ENCODE measurements at places on chromosomes 12 and 14.

- DNase-seq, result no peak
These were observed 127.0 kb downstream of the TSPAN9 start for GRCh38 chr12:3204143-3204542.

DNA sequence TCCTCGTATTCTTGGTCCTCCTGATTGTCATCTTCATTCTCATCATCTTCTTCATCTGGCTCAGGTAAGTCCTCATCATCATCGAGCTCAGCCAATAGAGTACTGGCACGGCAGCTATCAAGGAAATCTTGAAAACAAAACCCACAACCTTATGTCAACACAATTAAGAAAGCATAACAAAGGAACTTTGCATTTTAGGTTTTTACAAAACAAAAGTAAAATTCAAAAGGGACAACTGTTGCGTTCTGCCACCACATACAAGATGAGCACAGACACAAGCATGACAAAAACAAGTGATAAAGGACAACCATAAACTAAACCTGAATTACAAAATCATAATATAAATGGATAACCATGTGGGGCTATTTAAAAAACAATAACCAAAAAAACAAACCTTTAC is 84.7 kb downstream of the HECTD1 start:
- DNase-seq, result no peak

DNA sequence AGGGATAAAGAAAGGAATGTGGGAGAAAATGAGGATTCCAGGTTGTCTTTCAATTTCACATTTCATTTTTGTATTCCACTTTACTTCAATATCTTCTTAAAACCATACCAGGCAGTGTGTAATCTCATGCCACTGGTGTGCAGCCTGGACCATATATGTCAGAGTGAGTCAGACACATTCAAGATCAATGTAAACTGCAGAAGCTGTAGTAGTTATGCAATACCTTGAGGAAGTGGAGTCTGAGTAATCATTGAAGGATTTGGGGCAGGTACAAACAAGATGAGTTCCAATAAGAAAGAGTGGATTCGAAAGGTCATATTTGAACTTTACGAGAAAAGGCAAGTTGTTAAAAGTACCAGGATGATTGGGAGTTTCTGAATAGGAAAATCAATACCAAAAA is 14.1 kb downstream of the PLCZ1 start:
- DNase-seq, result no peak

DNA sequence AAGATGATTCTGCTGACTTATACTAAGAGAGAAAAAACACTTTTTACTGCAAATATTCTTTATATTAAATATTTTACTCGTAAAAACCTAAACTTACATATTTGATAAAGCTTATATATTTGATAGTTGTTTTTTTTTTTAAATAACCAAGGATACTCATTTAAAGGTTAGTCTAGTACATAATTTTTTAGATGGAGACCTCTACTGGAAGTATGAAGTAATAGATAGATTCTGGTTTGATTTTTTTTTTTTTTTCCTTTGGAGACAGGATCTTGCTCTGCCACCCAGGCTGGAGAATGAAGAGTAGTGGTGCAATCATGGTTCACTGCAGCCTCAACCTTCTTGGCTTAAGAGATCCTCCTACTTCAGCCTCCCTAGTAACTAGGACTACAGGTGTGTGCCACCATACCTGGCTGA is 16.4 kb downstream of the ARID2 start:
- DNase-seq, result no peak

- no peak for DNase-seq
These were observed 17.3 kb upstream of the RIMKLB start for GRCh38 chr12:8680533-8680932.

DNA sequence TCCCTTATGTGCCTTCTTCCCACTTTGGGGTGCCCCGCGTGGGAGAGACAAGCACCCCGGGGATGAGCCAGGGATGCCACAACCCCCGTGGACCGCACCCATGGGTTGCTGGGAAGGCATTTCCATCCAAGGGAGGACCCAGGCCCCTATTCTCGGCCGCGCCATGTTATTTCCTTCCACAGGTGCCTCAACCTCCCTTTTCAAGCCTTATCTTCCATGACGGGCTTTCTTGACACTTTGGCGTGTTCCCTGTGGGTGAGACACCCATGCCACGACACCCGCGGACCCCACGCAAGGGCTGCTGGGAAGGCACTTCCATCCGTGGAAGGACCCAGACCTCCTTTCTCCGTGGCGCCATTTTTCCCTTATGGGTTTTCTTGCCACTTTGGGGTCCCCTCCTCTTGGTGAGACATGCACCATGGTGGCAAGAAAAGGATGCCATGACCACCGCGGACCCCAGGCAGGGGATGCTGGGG is 269.2 kb downstream of the ALG10 start:
- DNase-seq, result no peak

DNA sequence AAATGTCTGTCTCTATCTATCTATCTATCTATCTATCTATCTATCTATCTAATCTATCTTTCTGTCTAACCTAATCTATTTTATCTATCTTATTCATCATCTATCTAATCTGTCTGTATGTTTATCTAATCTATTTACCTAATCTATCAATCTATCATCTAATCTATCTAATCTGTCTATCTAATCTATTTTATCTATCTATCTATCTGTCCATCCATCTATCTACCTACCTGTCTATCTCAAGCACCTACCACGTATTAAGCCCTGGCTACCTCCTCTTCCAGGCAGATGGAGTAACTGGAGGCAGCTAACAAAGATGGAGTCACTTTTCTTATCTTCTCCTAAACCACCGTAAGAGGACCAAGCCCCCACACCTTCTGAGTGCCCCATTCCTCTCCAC is 5.8 kb downstream of the CD4 start:
- DNase-seq, result no peak

- DNase-seq, result no peak
These were observed 481.7 kb downstream of the BCAT1 start for GRCh38 chr12:24467226-24467625.

DNA sequence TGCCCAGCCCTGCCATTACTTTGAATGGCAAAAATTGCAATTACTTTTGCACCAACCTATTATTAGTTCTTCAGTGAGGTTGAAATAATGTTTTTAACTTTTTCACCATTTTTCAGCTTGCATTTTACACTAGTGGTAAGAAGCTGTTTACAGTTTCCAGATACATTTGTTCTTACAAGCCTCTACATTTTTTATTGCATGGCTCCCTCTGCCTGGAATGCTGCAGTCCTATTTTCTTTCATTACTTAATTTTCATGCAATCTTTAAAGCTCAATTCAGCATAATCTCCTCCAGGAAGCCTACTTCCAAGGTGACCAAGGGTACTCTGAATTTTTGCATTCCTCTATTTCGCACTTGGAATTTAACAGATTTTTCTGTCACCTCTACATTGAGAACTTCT is 33.4 kb downstream of the CCER1 start:
- DNase-seq, result no peak

- DNase-seq, result no peak
These were observed 18.8 kb upstream of the SLCO1A2 start for GRCh38 chr12:21353487-21353886.

DNA sequence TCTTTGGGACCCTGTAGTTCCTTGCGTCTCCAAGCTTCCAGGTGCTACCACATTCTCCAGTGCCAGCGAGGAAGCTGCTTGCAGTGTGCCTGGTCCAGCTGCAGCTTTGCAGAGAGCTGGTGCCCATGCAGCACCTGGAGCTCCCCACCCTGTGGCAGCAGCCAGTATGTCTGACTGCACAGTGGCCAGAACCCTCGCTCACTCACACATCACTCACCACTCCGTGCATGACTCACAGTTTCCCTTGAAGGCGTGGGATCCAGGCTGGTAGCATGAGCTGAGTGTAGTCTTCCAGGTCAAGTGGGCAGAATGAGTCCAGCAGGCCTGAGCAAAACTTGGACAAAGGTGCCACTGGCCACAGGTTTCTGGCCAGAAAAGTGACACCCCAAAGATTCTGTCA is 33.6 kb downstream of the SDR9C7 start:
- peak; percentile 89 for DNase-seq

DNA sequence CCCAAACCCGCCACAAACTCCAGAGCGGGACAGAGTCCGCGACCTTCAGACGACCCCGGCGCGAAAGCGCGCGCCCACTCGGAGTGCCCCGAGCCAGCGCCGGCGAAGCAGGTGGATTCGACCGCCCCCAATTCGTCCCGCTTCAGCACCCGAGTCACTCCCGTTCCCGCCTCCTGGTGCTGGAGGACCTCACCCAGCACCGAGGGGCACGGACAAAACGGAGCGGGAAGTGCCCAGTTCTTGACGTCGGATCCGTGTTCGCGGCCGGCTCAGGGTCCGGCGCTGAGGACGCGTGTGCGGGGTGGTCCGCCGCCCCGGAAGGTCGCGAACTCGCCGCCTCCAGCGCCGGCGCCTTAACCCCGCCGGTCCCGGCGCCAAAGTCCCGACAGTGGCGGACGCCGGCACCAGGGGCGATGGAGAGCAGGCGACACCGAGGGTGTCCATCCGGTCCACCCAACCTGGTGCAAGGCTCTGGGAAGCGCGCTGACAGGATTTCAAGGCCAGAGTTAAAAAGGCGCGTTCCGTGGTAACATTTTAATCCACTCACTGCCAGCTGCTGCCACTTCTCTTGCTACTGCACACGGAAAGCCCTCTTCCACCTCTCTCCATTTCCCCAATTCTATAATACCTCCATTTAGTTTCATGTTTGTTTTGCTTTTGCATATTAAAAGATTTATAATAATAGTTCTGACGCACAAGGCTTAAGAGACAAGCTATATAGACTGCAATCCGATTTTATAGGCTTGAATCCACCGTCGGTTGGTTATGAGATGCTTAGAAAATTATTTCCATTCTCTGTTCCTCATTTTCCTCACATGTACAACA is 240.0 kb upstream of the CPNE8 start:
- DNase-seq, result peak; percentile 37

DNA sequence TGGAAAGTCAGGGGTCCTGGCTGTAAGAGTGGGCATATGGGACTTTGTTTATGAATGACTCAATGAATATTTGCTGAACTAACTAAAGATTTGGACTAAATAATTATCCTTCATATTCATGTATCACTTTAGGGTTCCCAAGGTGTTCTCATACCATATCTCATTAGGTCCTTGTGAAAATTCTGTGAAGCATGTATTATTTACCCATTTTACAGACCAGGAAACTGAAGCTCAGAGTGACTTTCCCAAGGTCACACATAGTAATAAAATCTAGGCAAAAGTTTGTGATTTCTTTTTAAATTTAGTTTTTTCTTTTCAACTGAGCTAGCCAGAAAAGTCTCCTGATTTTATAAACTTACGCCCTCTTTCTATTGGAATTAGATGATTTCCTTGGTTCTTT is 9.4 kb downstream of the PDE1B start:
- DNase-seq, result no peak

DNA sequence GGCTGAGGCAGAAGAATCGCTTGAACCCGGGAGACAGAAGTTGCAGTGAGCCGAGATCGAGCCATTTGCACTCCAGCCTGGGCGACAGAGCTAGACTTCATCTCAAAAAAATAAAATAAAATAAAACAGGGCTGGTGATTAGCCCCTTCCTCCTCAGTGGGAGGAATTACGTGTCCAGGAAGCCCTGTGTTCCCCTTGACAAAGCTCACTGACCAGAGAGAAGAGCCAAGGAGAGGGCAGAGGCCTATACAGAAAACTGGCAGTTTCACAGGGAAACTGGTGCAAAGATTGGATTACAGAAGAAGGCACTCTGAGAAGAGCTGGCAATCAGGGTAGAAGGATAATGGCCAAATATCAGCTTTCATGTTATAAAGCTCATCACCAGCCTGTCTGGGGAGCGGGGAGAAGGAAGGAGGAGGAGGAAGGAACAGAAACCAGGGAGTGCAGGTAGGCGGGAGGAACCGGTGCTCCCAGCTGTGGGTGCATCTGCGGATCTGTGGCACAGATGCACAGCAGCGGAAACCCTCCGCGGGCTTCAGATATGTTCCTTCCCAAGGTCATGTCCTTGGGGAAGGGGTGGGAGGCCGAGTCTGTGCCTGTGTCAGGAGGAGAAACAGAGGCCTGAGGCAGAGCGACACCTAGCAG is 6.7 kb downstream of the RAB15 start:
- no peak for DNase-seq

GRCh38 chr14:74945852-74946658 is 9.3 kb downstream of the PGF start:
- DNase-seq, result peak; percentile 45

- DNase-seq, result no peak
These were observed 88.2 kb downstream of the CHGA start for GRCh38 chr14:93011141-93011529.

DNA sequence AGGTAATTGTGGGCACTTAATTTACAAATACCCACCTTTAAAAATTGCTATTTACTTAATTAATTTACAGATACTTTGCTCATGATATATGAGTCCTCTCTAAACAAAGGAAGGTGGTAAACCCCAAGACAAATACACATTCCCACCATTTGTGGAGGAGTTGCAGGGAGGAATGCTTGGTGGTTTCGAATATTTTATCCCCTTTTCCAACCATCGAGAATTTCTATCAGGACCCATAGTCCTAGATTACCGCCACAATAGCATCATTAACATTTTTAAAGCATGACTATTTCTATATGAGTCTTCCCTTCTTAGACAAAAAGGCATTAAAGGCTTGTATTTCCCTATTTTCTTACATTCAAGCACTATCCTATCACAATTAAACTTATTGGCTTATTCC is 34.2 kb upstream of the PLEKHA5 start:
- DNase-seq, result no peak

DNA sequence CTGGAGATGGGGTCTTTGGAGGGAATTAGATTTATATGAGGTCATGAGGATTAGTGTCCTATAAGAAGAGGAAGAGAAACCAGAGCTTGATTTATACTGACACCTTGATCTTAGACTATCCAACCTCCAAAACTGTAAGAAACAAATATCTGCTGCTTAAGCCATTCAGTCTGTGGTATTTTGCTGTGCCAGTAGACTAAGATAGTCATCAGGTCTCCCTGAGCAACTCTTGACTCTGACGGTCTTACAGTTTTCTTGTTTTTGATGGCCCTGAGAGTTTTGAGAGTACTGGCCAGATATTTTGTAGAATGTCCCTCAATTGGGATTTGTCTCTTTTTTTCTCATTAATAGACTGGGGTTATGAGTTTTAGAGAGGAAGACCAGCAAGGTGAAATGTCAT is 51.7 kb downstream of the TSHR start:
- DNase-seq, result no peak

- DNase-seq, result no peak
These were observed 45.9 kb upstream of the CAND1 start for GRCh38 chr12:67223225-67223624.

DNA sequence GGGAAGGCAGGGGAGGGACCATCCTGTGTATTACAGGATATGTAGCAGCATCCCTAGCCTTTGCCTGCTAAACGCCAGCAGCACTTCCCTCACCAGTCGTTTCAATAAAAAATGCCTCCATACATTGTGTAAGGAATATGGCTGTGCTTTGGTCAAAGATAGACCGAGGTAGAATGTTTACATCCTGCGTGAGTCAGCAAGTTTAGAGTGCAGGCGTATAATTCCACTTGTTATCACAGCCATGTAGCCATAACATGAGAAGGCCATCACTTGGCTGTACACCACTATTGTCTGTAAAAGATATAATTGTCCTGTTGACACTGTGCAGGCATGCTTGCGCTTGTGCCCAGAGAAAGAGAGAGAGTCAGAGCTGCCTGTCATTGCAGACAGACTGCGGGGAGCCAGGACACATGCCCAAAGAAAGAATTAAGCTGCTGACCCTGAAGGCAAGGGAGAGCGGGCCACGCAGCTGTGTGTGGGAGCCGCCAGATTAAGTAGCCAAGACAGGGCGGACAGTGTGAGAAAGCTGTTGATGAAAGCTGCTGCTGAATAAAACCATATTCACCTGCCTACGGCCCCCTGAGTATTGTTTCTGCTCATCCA is 68.4 kb downstream of the CRACR2A start:
- DNase-seq, result no peak
